ENCODE measurements at places on chromosomes 7 and 10.

- no peak for DNase-seq
These were observed 2.8 kb downstream of the GIMAP6 start for GRCh38 chr7:150629347-150629746.

- no peak for DNase-seq
These were observed 120.4 kb downstream of the MALRD1 start for GRCh38 chr10:19169041-19169440.

DNA sequence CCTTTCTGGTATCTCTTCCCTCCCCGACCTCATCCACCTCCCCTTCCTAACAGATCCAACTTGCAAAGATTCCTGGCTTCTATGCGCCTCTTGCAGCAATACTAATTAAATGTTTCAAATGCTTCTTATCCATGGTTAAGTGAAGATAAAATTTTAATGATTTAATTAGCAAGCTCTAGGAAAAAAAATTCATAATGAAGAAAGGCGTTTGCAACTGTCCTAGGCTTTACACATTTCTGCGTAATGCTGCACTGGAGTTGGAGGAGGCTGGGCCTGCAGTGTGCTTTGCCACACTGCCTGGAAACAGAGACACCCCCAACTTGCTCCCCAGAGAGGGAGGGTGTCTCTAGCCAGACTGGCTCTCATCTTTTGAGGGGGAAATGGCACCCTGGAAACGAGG is 123.9 kb upstream of the CARD11 start:
- DNase-seq: no peak

- DNase-seq: no peak
These were observed 353.7 kb downstream of the NRG3 start for GRCh38 chr10:82228701-82229100.

DNA sequence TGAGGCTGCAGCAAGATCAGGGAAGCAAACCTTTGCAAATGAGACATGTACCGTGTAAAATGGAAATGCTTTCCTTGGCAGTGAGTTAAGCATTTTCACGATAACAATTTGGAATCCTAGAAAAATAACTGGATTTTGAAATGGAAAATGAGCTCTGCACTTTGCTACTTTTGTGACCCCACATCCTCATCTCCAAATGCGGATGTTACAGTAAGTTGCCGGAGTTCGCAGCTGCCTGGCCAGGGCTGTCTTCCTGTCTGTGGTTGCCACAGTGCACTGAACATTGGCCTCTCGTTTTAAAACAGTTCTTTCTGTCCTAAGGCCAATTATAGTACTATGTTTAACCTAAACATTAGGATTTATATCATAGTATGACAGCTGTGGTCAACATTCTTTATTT is 136.2 kb upstream of the FZD8 start:
- no peak for DNase-seq

GRCh38 chr10:94858005-94858404 is 80.5 kb upstream of the CYP2C9 start:
- DNase-seq: no peak

All from CD4-positive, alpha-beta T cell treated with Interferon alpha-2 for 1 hour (primary cell).